ENCODE measurements at places on chromosomes 2 and 18.

DNA sequence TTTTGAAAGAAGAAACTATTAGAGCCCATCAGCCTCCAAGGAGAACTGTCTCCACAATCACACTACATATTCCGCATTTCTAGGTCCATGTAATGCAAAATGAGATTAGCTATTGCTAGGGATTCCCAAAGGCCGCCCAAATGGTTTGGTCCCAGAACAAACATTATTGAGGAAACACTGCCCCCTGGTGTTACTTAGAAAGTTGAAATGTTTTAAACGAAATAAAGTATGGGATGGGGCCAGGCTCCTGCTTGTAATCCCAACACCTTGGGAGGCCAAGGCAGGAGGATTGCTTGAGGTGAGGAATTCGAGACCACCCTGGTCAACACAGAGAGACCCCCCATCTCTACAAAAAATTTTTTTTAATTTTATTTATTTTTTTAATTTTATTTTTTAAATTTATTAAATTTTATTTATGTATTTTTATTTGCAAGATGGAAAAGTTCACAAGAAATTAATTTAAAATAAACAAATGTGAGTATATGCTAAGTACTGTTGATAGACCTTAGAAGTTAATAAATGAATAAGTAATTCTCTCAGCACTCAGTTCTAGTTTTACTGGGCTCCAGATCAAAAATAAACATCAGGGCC lies 5.5 kb downstream of the NHEJ1 start:
- no peak for DNase-seq

DNA sequence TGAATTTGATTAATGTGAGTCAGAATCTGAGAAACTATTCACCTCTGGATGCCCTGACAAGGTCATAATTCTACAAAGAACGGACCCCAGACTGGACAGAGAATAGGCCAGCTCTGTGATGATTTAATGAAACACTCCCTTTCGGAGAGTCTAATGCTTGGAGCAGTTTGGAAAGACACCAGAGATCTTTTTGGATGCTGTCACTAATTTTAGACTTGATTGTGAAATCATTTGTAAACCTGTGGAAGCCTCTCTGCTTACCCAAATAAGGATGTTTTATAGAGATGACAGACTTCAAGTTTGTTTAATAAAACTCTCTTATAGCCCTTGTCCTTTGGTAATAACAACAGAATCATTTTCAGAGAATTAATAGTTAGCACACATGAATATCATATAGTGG lies 83.5 kb downstream of the MYL12B start:
- DNase-seq = no peak

GRCh38 chr2:104664672-104665071 lies 189.2 kb upstream of the POU3F3 start:
- DNase-seq = no peak

DNA sequence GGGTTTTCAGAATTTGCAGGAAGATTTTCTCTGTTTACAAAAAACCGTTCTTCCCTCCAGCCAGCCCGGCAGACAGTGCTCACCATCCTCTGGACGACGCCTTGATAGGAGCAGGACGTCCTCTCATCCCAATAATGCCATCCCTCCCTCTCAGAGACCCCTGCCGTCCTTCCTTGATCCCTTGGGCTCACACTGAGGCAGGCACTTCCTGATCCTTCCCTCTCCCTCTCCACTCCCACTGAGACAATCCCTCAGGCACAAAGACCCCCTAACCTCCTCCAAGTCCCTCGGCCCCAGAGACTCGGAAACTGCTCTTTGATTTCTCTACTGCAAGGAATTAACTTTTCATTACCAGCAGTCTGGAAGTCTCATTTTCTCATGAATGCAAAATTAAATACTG lies 42.5 kb downstream of the PAX3 start:
- no peak for DNase-seq

GRCh38 chr2:165594935-165595255 lies 125.4 kb downstream of the CSRNP3 start:
- no peak for DNase-seq

DNA sequence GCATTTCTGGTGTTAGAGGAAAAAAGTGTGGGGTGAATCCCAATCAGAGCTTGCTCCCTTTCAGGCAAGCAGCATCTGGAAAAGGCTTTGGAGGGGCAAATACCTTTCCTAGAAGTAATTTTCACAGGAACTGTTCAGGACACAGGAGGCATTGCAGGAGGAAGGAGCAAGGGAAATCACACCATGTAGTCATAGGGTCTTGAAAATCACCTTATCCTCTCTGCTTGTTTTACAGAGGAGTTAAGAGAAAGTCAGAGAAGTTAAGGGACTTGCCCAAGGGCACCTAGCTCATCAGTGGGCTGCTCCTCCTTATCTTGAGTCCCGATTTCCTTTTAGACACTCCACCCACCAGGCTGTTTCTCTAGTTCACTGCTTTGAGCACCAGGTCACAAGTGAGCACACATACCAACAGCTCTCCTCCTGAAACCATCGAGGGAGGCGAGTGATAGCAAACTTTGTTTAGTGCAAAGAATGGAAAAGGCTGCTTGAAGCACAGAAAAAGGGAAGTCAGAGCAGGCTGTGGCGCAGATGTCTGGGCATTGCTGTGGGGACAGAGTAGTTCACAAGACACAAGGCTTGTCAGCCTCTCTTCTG lies 89.2 kb upstream of the CXCR4 start:
- DNase-seq = no peak

DNA sequence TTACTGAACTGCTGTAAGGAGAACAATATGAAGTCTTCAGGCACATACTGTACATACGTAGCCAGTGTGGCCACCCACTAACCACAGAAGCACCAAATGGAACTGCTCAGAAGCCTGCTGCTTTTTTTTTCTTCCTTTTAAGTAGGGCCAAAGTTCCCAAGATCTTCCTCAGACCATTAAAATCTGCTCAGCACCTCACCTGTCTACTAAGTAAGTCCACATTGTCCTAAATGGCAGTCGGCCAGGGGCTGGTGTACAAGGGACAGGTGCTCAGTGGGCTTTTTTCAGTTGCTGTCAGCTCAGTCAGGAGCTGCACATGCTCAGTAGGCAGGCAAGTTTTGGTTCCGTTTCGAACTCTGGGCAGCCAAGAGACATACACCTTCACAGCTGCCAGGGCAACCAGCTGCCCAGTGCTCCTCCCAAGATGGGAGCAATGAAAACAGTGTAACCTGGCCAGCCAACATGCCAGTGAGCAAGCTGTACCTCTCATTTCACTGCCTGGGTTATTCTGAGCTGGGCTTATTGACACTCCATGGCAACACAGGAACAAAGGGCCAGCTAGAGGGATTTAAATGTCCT lies 86.1 kb downstream of the ACVR1 start:
- no peak for DNase-seq

DNA sequence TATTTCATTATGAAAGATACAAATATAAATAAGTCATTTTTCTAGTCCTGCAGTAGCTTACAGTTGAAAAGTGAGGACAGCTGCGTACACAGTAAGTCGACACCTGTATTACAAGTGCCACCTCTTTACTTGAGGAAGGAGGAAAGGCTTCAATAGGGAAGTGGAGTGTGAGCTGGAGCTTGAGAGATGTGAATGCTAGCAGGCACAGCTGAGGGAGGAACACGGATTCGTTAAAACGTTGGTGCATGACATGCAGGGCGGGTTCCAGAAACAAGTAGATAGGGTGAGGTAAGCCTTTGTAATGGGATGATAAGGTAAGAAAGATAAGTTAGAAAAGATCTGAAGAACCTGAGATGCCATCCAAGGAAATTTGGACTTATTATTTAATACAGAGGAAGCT lies 98.1 kb upstream of the CSRNP3 start:
- DNase-seq = no peak

GRCh38 chr2:233082931-233083755 lies 23.0 kb downstream of the INPP5D start:
- no peak for DNase-seq

DNA sequence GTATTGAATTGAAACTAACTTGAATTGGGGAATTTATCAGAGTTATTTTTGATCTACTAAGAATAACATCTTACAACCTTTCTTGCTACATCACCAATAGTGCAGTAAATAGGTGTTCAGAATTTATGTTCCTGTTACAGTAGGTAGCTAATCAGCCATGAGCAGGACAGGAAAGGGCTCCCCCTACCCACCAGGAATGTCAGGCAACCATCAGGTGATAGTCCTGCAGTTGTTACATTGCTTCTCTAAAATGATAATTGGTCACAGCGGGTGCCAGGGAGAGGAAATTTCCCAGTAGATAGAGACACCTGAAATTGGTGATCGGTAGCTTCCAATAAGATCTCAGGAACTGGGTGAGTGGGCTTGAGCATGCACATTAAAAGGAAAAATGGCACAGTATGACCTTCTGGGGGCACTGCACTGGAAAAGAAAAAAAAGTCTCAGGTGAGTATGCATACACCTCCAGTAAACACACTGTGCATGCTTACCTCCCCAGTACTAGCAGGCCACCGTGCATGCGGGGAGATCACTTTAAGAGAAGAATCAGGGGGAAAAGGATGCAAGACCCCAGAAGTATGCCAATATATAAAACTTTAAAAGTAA lies 1092.0 kb upstream of the LRRTM1 start:
- no peak for DNase-seq

- no peak for DNase-seq
These were observed 32.1 kb downstream of the TRAK2 start for GRCh38 chr2:201419057-201419635.

- no peak for DNase-seq
These were observed 68.5 kb downstream of the SPIRE1 start for GRCh38 chr18:12589448-12589847.

DNA sequence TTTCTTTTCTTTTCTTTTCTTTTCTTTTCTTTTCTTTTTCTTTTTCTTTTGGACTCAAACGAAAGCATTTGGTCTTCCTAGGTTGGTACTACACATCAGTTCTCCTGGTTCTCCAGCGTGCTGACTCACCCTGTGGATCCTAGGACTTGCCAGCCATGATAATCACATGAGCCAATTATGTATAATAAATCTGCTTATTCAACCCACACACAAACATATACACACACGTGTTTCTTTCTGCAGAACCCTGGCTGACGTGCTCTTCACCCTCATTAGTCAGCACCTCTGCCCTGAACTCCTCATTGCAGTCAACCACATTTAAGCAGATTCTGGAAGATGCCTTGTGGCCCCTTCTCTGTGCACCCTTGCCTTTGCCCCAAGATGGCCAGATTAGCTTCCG lies 162.4 kb upstream of the MYT1L start:
- DNase-seq = no peak

- DNase-seq = no peak
These were observed 14.7 kb downstream of the ZNF142 start for GRCh38 chr2:218644721-218645120.

DNA sequence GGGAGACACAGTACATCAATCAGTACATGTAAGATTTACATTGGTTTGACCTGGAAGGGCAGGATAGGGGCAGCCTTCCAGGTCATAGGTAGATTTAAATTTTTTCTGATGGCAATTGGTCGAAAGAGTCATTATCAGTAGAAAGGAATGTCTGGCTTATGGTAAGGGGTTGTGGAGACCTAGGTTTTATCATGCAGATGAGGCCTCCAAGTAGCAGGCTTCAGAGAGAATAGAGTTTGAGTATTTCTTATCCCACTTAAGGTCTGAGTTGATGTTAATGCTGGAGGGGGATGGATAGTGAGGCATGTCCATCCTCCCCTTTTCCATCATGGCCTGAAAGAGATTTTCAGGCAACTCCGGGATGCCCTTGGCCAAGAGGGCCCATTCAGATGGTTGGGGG lies 60.7 kb downstream of the SPTBN1 start:
- no peak for DNase-seq

- DNase-seq = no peak
These were observed 99.1 kb downstream of the SMAD2 start for GRCh38 chr18:47831351-47831750.

DNA sequence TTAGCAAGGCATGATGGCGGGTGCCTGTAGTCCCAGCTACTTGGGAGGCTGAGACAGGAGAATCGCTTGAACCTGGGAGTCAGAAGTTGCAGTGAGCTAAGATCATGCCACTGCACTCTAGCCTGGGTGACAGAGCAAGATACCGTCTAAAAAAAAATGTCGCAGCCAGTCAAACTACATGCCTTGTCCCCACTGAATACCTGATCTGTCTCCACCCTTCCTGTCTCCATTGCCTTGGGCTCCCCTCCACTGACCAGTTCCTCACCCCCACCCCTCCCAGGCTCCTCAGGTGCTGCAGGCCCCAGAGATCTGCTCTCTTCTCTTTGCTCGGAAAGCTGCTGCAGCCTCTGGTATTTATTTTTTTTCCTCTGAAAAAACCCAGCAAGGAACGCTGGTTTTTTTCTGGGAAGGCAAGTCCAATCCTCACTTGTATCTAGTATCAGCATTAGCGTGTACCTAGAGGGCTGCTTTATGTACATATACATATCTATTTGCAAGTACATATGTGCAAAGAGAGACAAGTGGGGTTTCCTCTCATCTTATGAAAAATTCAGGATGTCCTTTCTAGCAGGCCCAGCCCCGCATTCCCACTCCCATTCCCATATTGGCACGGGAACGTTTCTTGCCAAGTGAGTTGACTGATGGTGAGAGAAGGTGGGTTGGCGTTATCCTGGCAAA lies 4.4 kb downstream of the PSD4 start:
- DNase-seq = no peak

DNA sequence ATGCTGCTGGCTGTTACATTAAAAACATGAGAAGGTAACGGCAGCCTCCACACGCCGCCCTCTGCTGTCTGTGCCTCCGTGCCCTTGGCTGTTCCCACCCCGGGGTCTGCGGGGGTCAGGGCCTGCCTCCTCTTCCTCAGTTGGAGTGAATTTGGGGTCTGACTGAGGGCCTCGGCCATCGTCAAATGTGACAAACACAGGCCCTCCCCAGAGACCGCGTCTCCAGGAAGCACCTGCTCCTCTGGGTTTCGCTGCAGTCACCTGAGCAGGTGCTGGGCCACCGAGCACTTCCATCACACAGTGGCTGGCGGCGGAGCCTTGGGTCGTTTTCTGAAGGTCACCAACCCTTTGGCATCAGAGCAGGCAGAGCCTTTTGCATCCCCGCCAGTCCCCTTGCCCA lies 70.9 kb downstream of the NFATC1 start:
- no peak for DNase-seq

- peak; percentile 8 for DNase-seq
These were observed 140.4 kb downstream of the CTIF start for GRCh38 chr18:48679236-48679635.

GRCh38 chr18:44828080-44828479 lies 147.4 kb downstream of the SETBP1 start:
- DNase-seq = no peak

- DNase-seq = no peak
These were observed 95.1 kb downstream of the ASB1 start for GRCh38 chr2:238521870-238522269.

DNA sequence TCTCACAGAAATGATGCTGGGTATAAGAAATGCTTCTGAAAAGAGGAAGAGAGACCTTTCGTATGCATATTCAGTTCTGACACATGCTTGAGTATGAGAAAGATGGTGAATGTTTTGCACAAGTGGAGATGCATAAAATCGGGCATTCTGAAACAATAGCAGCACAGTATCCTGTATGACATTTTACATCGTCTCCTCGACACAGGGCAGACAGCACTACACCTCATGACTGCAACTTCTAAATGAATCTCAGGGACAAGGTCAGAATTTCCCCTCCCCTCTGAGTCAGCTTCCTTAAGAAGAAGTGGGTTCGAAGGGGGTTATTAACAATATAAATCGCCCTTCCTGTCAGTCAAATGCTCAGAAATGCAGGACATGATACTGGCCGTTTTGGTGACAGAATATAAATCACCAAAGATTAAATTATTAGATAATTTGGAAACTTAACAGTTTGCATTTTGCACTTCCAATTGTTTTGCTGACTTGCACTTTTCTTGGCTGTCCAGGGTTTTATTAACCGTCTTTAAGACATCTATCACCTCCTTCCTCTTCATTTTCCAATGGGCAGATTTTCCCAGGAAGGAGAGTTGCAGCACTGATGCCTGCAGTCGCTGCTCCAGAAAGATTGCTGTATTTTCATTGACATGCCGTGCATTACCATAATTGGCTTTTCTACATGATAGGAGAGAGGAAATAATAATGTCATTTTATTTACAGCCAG lies 57.2 kb downstream of the TSHZ1 start:
- DNase-seq = no peak
